ENCODE measurements at places on chromosomes 11 and 22. TPM values are rescaled to one million over a fixed set of nuclear protein-coding genes. Genes with fewer than 3 reads are reported as not detected.

Gene SLC43A1
- 8.0 TPM for total RNA-seq

Gene KCNQ1OT1
- total RNA-seq, result 0.42 TPM

Gene DBX1
- not detected for total RNA-seq

Gene STK33
- total RNA-seq, result 8.2 TPM

Gene SEC14L6
- not detected for total RNA-seq

Gene B4GALNT4
- total RNA-seq, result 0.06 TPM

Gene MS4A8
- total RNA-seq, result 0.20 TPM

Gene RPS19BP1
- total RNA-seq, result 47.0 TPM

All from psoas muscle (tissue), 8 donors.